Sigmoid colon (tissue), 7 donors: ENCODE measurements at places on chromosomes 5 and 9. TPM values are rescaled to one million over a fixed set of nuclear protein-coding genes. Genes with fewer than 3 reads are reported as not detected.

- no peaks in the 10 kb centered on the region for H3K27me3 ChIP-seq
- no peak overlapping the region for H3K4me3 ChIP-seq
- no peak overlapping the region for H3K27ac ChIP-seq
- H3K36me3 ChIP-seq = no peaks in the 10 kb centered on the region
These were observed 467.3 kb upstream of the FTMT start for GRCh38 chr5:121384359-121384758.

GRCh38 chr5:93674138-93674537 lies 67.3 kb downstream of the POU5F2 start:
- H3K4me1 ChIP-seq = peaks cover 9% of the 10 kb centered on the region
- no peak for DNase-seq
- H3K4me3 ChIP-seq = no peak overlapping the region
- no peak overlapping the region for H3K27ac ChIP-seq
- H3K36me3 ChIP-seq = no peaks in the 10 kb centered on the region

The ELOVL7 gene
- 1.4 TPM for total RNA-seq

- peaks cover 39% of the 10 kb centered on the region for H3K4me1 ChIP-seq
- H3K27me3 ChIP-seq = no peaks in the 10 kb centered on the region
- H3K27ac ChIP-seq = peak overlapping the region; percentile 36
- no peaks in the 10 kb centered on the region for H3K36me3 ChIP-seq
- H3K4me3 ChIP-seq = no peak overlapping the region
- DNase-seq = no peak
These were observed 52.3 kb upstream of the FAM120AOS start for GRCh38 chr9:93505541-93506132.

DNA sequence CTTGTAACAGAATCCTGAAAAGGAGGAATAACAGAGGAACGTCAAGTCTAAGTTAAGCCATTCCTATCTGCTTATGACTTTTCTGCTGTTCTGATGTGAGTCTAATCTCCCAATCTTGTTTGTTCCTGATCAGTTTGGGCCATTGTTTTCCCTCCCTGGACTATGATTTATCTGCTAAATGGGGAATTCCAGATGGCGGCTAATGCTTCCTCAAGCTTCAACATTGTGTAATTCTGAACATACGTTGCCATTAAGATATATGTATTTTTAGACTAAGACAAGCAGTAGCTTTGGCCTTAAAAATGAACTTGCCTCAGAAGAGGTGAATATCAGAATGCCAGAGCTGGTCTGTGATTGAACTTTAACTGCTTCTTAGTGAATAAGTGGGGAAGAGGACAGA lies 142.7 kb downstream of the PRKACG start:
- no peak for DNase-seq
- H3K27me3 ChIP-seq = no peaks in the 10 kb centered on the region
- no peak overlapping the region for H3K4me3 ChIP-seq
- no peaks in the 10 kb centered on the region for H3K36me3 ChIP-seq
- H3K27ac ChIP-seq = peak overlapping the region; percentile 55
- peaks cover 45% of the 10 kb centered on the region for H3K4me1 ChIP-seq

- H3K36me3 ChIP-seq = no peaks in the 10 kb centered on the region
- DNase-seq = no peak
- no peak overlapping the region for H3K27ac ChIP-seq
- no peaks in the 10 kb centered on the region for H3K4me1 ChIP-seq
These were observed 264.8 kb downstream of the CSNK1G3 start for GRCh38 chr5:123776761-123777160.

The PDE6A gene
- not detected for total RNA-seq

DNA sequence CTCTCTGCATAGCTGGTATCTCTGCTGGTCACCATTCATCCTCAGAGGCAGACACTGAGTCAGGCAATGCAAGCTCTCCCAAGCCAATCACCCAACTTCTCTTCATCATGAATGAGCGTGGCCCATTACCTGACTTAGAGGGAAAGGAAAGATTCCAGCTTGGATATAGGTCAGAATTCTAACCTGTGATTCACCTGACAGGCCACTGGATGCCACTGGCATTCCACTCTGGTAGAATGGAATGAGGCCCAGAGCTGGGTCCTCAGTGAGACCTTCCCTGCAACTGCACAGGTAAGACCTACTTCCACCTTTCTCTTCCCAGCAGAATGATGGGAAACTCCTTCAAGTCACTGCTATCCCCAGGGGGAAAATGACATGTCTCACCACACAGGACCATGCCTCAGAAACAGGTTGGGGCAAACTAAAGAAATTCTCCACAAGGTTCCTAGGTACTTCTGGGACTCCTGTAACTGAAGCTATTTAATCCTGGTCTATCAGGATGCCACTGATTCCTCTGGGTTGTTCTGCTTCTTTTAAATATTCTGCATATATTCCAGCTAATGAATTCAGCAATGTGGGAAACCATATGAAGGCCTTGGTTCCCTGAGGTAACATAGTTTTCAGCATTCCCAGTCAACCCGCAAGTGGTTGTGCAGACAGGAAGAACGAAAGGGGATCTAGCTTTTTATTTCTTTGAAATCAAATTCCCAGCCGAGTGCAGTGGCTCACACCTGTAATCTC lies 62.0 kb downstream of the SUSD1 start:
- H3K4me3 ChIP-seq = no peak overlapping the region
- no peak for DNase-seq
- no peaks in the 10 kb centered on the region for H3K36me3 ChIP-seq
- no peaks in the 10 kb centered on the region for H3K4me1 ChIP-seq

GRCh38 chr5:133924221-133924920 lies 44.1 kb downstream of the C5orf15 start:
- H3K4me3 ChIP-seq = no peak overlapping the region
- no peaks in the 10 kb centered on the region for H3K4me1 ChIP-seq
- DNase-seq = no peak
- H3K36me3 ChIP-seq = no peaks in the 10 kb centered on the region
- no peak overlapping the region for H3K27ac ChIP-seq
- H3K27me3 ChIP-seq = no peaks in the 10 kb centered on the region
